Activated CD4-positive, alpha-beta memory T cell treated with anti-CD3 and anti-CD28 coated beads for 36 hours (primary cell): ENCODE measurements at places on chromosomes 6 and 20.

DNA sequence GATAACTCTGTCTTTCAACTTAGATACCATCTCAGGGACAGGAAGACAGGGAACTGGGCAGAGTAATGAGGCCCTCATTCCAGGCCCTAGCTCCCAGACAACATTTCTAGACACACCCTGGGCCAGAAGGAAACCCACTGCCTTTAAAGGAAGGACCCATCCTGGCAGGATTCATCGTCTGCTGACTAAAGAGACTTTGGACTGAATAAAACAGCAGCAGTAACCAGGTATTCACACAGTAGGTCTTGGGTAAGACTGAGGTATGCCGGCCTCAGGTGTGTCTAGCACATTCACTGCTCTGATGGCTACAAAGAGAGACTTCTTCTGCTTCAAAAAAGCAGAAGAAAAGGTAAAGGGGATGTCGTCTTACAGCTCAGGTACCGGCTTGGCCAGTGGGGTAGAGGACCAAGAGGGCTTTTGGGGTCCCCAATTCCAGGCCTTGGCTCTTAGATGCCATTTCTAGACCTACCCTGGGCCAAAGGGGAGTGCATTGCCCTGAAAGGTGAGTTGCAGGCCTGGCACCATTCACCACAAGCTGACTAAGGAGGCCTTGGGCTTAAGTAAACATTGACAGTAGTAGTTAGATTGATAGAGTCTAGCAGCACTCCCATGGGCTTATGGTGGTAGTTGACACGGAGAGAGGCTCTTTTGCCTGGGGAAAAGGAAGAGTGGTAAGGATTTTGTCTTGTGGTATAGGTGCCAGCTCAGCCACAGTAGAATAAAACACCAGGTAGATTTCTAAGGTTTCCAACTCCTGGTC, 13.4 kb downstream of the SNX14 start:
- DNase-seq, result no peak

GRCh38 chr6:11682561-11682975, 96.0 kb downstream of the ADTRP start:
- no peak for DNase-seq

- no peak for DNase-seq
Measured at GRCh38 chr20:21159658-21160380, 33.9 kb downstream of the KIZ start.

DNA sequence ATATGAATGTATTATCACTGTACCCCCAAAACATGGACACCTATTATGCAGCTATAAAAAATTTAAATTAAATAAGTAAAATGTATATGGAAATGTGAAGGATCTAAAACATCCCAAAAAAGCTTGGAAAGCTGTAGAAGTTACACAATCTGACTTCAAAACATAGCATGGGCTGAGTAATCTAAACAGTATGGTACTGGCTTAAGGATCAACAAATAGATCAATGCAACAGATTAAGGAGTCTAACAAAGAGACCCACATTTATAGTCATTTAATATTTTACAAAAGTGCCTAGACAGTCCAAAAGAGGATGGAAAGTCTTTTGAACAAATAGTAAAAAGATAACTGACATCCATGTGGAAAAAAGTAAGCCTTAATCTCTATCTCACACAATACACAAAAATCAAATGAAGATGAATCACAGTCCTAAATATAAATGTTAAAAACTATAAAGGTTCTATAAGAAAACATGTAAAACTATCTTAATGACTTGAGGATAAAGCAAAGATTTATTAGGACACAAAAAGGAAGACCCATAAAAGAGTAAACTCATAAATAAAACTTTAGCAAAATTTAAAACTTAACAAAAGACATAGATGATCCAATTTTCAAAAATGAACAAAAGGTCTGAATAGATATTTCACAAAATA, 46.8 kb downstream of the RANBP9 start:
- no peak for DNase-seq

GRCh38 chr6:168837254-168838036, 396.5 kb downstream of the SMOC2 start:
- no peak for DNase-seq

DNA sequence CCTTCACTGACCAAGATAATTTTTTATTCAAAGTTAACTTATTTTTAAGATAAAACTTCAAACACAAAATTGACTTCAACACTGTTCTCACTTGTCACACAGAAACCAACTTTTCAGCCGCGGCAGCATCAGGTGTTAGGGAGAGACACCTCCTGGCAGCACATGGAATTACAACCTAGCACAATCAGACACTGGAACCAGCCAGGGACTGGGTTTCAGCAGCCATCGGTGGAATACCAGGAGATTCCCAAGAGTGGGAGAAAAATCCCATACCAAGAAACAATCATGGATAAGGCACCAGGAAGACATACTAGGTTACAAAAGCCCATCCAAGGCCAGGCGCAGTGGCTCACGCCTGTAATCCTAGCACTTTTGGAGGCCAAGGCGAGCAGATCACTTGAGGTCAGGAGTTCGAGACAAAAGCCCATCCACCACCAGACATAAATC, 70.0 kb downstream of the SNX5 start:
- DNase-seq, result peak; percentile 73

- no peak for DNase-seq
Measured at GRCh38 chr6:111423055-111423633, 59.9 kb downstream of the REV3L start.

- DNase-seq, result peak; percentile 71
Measured at GRCh38 chr20:2521369-2522305, 12.9 kb upstream of the ZNF343 start.

DNA sequence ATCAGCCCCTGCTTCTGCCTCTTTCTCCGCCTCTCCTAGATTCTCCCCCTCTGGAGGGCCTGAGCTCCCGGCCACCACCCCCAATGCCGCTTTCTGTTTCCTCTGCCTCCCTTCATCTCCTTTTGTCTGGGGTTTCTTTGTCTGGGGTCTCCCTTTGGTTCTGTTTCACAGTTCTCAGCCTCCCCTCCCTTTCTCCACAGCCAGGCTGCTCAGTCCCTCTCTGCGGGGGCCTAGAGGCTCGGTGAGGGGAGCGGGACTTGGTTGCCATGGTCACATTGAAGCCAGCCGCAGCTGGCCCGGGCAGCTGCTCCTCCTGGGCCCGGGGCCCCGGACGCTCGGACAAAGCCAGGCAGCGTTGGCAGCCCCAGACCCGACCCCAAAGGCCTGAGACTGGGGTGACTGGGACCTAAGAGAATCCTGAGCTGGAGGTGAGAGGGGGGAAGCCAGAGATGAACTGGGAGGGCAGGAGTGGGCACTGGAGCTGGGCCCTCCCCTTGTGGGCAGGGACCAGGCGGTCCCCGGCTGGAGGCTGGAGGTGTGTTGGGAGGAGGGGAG, 3.5 kb upstream of the DDR1 start:
- DNase-seq, result no peak

- DNase-seq, result no peak
Measured at GRCh38 chr6:47145212-47145611, 103.1 kb upstream of the ADGRF1 start.

DNA sequence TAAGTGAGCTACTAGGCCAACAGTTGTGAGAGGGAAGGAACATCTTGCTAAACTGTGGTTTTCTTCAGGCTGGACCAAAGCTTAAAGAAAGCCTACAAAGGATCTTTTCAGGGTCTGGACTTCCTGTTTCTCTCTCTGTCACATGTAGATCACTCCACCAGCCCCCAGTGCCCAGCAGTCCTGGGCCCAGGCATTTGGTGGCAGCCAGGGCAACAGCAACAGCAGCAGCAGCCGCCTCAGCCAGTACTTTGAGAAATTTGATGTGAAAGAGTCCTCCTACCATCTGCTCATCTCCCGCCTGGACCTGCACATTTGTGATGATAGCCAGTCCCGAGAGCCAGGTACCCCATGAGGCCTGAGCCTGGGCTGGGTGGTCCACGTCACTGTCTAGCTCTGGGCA, 44.1 kb downstream of the BLTP3A start:
- no peak for DNase-seq

GRCh38 chr6:105988812-105989577, 97.1 kb upstream of the PRDM1 start:
- no peak for DNase-seq

- no peak for DNase-seq
Measured at GRCh38 chr6:111478749-111479148, 4.3 kb downstream of the REV3L start.

- DNase-seq, result no peak
Measured at GRCh38 chr20:40892642-40893041, 136.0 kb upstream of the TOP1 start.

- no peak for DNase-seq
Measured at GRCh38 chr6:40743690-40744446, 156.7 kb upstream of the LRFN2 start.

DNA sequence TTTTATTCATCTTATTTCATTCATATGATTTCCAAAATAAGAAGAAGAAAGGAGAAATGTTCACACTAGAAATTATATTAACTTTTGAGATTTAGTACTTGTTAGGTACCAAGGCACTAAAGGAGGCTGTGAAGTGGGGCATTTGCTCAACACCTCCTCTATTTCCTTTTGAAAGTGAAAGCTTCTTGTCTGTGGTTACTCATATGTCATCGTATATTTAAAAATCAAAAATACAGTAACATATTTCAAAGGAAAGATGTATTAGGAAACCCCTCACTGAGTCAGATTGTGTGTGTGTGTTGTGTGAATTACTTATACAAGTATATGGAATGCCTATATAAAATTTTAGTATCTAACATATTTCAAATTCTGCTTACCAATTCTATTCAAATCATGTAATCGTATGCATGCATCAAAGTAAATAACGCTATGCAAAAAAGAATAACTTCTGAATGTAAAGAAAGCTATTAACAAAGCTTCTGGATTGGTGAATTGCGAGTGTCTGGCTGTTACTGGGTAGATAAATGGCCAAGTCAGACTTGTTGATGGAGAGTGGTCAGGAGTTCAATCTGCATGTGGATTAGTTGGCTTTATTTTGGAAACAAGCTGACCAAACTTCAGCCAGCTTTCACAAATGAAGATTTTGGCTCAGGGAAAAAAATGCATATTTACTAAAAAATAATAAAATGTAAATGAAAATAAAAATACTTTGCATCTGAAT, 70.9 kb downstream of the PACRG start:
- no peak for DNase-seq

GRCh38 chr20:8876366-8876765, 192.5 kb upstream of the PLCB4 start:
- no peak for DNase-seq

DNA sequence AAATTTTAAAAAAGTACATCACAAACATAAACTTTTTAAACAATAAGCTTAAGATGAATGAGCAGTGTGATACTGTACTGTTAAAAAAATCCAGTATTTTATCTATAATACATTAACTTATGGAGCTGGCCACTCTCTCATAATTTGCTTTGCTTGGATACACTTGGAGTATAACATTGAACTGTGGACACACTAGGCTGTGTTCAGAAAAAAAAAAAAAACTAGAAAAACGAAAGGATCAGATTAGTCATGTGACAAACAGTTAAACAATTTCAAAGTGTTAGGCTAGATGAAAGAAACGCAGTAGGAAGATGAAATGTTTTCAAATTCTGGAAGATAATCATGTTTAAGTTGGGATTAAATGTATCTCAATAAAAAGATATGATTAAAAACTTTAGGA, 220.0 kb downstream of the GRIK2 start:
- no peak for DNase-seq

GRCh38 chr6:145954985-145955384, 9.2 kb downstream of the SHPRH start:
- no peak for DNase-seq

DNA sequence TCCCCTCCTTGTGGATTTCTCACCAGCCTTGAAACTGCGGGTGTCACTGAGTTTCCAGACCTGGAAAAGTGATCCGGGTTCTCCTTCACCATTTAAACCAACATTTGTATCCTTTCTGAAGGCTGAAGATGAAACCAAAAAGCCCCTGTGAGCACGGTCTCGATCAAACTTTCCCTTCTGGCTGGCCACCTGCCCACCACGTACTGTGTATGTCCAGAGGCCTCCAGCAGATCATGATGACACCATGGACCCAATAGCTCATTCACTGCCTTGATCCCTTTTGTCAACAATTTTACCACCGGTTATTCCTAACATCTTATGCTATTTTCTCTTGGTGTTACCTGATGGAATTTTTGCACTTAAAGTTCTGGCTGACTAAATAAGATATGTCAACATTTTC, 15.6 kb downstream of the ULBP1 start:
- no peak for DNase-seq

- no peak for DNase-seq
Measured at GRCh38 chr20:49270177-49270576, 7.7 kb downstream of the ZNFX1 start.

DNA sequence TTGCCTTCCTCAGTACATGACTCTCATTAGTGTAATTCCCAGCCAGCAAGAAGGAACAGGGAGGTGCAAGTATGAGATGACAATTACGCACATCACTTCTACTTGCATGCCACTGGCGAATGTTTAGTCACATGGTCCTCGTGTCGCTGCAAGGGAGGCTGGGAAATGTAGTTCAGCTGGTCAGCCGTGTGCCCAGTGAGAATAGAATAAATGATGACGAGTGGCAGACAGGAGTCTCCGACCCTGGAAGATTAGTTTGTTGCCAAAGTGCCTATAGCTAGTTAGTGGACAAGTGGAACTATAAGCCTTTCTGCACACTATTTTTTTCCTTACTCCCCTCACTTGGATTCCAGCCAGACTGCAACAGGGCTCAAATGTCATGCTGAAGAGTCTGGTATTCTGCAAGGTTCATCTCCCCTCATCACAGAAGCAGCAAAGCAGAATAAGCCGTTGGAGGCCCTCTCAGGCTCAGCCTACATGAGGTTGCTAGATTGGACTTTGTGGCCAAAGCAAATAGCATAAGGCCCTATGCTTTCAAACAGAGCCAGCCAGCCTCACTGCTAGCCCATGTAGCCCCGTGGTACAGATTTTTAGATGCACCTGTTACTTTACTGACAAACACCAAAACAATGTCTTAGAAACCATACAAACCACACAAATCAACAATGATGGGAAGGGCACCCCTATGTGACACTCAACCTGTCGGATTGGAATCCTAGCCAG, 9.7 kb downstream of the LINC00237 start:
- peak; percentile 30 for DNase-seq

GRCh38 chr6:154622618-154623336, 110.4 kb upstream of the SCAF8 start:
- DNase-seq, result no peak

GRCh38 chr6:166308033-166308768, at the start of gene PRR18:
PRR18 (minus strand) TSS chr6:166308392; CDS start chr6:166308142, 250 bp downstream.
- DNase-seq, result no peak

DNA sequence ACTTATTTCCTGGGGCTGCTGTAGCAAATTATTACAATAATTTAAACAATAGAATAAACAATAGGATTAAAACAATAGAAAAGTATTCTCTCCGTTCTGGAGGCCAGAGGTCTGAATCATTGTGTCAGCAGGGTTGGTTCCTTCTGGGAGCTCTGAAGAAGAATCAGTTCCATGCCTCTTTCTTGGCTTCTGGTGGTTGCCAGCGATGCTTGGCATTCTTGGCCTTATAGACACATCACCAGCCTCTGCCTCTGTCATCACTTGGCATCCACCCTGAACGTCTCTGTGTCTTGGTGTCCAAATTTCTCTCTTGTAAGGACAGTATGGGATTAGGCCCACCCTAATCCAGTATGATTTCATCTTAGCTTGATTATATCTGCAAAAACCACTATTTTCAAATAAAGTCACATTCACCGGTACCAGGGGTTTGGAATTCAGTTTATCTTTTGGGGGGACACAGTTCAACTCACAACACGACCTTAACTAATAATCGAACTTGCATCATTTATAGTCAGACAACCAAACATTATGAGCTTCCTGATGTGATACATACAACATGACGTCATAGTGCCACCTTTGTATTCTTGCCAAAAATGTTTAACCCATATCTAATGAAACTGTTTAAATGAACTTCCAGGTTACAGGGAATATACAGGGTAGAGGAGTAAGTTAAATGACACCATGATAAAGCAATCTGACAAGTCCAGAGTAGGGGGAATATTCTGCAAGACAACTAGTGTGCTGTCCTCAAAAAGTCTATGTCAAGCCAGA, 84.7 kb upstream of the RNF24 start:
- DNase-seq, result no peak
